Cortex of kidney (tissue), 1 donor: ENCODE measurements at places on chromosomes 3 and 15.

- no peak for DNase-seq
Measured at GRCh38 chr15:49460411-49460941, 37.4 kb downstream of the FGF7 start.

DNA sequence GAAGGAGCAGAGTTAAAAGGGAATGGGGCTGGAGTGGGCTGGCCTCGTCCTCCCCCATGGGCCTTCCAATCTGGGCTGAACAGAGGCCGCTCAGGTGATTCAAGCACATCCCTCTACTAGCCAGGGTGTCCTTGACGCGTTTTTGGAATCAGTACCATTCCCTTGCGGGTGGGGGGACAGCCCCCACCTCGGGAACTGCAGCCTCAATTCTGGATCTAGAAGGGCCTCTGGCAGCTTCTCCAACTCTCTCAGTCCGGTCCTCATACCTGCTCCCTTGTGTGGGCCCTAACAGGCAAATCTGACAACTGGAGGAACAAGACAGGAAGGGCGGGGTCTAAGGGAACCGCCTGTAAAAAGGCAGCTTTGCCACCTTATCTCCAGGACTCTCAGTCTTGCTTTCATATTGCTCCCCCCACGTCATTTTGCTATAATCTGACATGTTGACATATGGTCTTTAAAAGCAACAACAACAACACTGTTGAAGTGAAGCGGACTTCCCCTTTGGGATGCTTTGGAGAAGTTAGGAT is 802 bp upstream of the CHRNB4 start:
- DNase-seq, result no peak

- no peak for DNase-seq
Measured at GRCh38 chr15:42137461-42138261, 18.8 kb downstream of the PLA2G4F start.

GRCh38 chr3:134928819-134929218 is 133.8 kb downstream of the EPHB1 start:
- DNase-seq, result no peak

DNA sequence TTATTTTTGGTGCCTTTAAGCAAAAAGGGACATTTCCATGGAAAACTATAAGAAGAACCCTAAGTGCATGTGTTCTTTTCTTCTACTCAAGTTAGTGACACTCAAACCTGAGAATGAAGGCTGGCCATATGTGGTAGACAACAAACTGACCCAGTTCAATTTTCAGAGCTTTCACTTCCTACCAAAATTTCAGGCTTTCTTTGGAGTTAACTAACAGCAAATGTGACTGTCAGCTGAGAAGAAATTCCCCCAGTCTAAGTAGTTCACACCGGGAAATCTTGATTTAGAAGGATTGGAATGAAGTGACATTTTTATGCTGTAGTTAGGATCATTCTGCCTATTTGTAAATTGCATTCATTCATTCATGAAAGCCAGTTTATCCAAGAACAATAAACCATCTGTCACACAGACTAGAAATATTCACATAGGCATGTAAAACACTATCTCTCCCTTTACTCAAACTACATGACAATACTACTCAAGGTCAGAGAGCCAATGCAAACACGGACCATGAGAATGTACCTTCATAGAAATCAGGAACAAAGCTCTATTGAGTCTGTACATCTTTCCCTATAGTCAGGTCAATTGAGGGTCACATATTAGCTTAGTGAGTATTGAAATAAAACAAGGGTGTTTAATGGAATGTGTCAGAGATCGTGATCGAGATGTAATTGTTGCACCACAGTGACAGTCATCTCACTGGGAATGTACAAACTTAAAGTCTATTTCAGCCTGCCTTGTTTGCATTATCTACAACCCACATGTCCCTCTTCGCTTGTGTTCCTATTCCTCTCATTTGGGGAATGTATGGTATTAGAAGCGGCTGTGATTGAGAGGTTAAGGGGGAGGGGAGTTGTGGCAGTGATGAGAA is 113.8 kb upstream of the TGFBR2 start:
- no peak for DNase-seq

- DNase-seq, result no peak
Measured at GRCh38 chr15:83644439-83644838, 9.5 kb upstream of the ADAMTSL3 start.

- DNase-seq, result no peak
Measured at GRCh38 chr3:151539599-151539998, 78.7 kb upstream of the IGSF10 start.

DNA sequence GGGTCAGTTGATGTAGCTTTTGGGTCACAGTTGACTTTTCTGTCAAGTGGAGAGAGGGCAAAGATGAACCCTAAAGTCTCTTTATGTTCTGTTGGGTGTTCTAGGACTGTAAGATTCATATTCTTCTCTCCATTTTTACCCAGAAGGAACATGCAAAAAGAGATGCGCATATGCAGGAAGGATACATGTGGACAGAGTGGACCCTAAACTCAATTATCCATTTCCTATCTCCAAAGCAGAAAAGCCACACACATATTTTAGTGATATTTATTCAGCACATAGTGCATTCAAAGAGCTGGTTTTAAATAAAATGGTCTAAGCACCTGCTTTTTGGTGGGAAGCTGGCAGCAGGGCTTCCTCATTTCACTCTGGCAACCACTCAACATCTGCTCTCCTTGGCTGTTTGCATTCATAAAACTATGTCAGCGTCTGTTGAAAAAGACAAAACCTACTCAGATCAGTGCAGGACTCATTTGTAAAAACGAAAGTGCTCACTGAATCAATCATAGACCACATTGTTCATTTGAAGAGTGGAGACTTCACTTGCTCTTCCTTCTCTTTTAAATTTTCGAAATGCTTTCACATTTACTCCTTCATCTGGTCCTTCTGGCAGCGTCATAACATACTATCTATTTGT is 96.6 kb downstream of the SEMA6D start:
- DNase-seq, result no peak

DNA sequence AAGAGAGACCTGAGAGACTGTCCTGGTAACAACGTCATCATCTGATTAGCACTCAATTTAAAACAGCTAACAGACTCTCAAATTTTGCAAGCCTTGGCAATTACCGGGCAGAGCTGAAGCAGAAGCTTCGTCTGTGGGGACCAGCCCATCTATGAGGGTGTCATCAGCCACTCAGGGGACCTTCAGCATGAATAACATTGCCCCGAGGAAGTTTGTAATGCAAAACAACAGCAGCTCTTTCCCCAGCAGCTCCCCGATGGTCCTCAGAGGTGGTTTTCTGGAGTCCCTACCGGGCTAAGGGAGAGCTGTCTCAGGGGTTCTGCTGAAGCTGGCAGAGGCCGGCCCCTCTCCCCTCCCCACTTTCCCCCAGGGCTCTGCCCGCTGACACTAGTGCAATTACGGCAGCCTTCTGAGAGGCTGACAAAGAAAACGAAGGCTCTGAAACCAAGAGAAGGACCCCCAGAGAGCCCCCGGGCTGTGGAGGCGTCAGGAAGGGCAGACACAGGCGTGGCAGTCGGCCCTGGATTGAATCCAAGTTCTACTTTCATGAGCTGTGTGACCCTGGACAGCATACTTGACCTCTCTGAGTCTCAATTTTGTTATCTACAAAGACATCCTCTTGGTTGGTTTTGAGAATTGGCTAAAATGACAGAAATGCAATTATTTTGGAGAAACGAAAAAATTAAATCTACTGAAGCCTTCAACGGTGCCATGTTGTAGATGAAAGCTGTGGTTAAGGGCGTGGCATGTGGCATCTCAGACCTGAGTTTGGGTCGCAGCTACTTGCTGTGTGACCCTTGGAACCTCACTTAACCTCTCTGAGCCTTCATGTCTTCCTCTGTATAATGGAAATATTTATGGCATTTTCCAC is 102.1 kb upstream of the TLE3 start:
- DNase-seq, result no peak

GRCh38 chr15:96046620-96047240 is 283.8 kb upstream of the NR2F2 start:
- DNase-seq, result no peak

DNA sequence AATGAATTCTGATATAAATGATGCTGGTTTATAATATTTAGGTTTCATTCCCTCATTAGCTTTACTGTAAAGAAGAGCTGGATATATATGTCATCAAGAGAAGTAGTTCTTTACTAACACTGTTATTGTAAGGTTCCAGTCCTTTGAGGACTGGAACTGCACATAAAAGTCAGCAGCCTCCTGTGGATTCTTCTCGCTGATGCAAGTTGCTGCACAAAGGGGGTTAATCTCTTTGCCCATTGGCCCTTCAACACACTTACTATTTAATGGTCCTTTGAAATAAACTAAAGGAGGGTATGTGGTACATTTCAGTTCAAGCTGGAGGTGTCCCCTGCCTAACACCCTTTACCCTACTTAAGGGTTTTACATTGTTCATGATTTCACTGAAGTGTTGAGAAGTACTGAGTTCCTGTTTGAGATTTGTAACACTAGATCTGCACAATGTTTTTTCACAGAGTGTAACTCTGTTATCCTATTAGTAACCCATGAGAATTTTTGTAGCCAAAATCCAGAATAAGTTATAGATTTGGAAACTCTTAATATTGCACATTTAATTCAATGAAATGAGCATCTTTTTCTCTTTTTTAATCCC is 43.9 kb downstream of the NR2C2 start:
- DNase-seq, result no peak

DNA sequence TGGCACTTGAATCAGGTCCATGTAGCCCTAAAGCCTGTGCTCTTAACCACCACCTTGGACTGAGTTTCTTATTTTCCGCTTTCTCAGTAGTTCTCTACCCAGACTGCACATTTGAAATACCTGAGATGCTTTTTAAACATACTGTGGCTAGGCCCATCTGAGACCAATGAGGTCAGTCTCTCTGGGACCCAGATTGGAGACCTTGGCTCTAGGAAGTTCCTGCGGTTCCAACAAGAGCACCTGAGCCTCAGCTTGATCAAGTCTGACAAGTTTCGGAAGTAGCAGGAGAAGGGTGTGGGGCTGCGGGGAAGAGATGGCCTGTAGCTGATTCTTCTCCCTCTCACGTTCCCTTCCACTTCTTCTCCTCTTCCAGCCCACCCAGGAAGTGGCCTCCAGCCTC is 11.5 kb upstream of the TSEN2 start:
- DNase-seq, result no peak

DNA sequence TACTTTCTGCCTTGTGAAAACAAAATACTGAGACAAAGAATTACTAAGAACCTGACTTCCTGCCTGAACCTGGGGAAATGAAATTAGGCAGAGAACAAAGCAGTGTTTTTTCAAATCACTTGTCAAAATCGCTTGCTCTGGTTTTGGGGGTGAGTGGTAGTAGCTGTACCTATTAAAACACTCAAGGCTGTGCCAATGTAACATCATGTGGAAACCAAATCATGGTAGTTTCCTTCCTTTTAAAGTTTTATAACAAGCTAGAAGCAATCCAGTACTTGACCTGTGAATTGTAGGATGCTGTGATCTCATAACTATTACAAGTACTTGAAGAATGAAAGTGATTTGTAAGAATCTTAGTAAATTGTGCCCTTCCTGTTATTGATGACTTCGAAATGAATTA is 6.7 kb downstream of the CMTM8 start:
- DNase-seq, result no peak

DNA sequence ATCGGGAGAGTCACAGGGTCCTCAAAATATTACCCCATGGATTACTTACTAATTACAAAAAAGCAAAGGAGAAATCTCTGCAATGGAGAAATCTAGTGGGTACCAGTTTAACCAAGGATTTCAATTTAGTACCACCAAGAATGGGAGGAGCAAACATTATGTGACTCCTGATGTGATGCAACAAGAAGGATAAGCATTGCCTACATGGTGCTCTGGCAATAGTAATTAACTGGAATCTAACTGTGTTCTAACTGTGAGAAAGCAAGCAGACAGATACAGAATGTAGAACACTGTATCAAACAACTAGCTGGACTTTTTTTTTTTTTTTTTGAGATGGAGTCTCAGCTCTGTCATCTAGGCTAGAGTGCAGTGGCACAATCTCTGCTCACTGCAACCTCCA is 159.2 kb downstream of the TNIK start:
- no peak for DNase-seq

- no peak for DNase-seq
Measured at GRCh38 chr3:57816471-57817095, 60.5 kb downstream of the SLMAP start.

DNA sequence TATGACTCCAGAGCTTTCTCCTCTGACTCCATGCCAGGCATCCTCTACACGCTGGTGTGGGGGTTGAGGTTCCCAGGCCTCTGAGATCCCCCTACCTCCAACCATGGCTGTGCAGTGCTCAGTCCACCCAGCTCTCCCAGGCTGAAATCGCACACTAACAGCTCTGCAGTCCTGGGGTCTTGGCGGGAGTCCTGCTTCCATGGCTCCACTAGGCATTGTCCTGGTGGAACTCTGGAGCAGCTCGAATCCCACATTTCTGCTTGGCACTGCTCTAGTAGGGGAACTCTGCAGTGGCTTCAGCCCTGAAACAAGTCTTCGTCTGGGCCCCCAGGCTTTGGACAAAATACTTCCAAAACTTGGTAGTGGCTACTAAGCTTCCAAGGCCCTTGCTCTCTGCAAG is 50.7 kb downstream of the ROPN1B start:
- no peak for DNase-seq

DNA sequence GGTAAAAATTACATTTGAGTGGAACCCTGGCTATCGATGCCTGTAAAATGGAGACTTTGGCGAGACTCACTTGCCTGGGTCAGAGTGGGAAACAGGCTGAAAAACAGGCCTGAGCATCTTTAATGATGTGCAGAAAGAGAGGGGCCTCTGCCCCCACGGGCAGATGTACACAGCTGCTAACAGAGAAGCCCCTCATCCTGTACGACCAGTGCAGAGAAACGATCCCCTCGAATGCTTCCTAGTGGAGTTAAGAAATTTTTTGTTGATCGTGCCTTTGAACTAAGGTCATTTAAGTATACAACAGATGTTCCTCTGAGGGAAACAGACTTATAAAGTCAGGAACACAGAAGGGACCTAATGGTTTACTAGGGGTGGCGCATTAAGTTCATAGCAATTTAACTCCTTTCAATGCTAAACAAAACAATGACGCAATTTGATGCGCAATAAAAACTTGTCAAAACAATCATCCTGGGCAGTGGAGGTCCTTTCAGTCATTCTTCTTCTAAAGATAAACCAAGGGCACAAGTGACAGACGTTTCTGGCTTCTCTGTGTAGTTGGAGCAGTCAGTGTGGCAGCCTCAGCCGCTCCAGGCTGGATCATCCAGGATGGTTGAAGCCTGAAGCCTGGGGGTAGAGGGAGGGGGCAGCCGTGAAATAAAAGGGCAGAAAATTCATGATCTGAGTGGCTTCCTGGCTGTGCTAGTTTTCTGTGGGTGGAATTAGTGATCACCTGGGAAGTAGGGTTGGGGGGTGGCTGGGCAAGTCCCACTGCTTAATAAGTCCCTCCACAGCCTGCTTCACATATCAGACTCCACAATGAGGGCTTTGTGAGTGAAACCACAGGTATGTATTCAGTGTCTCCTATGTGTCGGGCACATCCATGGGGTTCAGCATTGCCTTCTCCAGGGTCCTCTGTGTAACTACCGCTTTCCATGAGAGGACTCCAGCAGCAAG is 50.8 kb upstream of the MRPS22 start:
- DNase-seq, result no peak

DNA sequence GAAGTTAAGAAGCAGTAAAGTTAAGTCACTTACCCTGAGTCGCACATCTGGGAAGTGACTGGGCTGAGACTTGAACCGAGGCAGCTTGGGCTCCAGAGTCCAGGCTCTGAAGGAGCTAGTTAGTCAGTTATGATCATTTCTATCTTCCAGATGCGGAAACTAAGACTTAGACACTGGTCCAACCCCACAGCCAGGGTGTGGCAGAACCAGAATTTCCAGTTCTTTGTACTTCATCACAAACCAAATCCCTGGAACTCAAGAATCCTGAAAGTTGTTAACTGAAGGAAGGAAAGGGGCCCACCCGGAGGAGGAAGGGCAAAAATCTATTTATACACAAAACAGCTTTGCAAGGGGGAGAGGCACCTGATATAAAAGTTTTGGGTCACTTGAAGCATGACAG is 389.9 kb downstream of the SHQ1 start:
- DNase-seq, result no peak
